Activated CD4-positive, alpha-beta T cell treated with anti-CD3 and anti-CD28 coated beads, Interleukin-2, amount 10 ng/mL, durations not matched to agents 24 days and 14 days (primary cell): ENCODE measurements at places on chromosomes 3 and 15.

- DNase-seq, result peak; percentile 20
Observed at GRCh38 chr15:93707751-93708150, 523.6 kb upstream of the MCTP2 start.

DNA sequence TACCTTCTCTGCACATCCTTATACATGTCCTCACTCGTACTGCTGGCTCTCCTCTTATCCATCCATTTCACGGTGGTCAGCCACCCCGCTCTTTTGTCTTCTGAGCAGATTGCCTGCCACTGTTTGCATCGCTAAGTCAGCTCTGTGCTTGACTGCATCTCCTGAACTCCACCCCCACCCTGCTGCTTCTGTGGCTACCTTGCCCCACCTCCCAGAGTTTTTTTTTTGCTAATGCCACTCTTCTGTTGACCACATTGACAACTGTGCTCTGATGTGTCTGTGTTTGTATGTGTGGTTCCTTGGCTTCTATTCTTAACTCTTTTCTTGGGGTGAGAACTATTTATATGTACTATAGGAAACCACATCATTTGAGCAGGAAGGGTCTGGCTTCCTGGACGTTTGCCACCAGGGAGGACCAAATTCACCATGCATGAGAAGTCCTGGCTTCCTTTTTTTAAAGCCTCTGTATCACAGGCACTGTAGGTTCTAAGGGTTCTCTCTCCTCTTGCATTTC is 12.8 kb upstream of the MTMR10 start:
- peak; percentile 68 for DNase-seq

DNA sequence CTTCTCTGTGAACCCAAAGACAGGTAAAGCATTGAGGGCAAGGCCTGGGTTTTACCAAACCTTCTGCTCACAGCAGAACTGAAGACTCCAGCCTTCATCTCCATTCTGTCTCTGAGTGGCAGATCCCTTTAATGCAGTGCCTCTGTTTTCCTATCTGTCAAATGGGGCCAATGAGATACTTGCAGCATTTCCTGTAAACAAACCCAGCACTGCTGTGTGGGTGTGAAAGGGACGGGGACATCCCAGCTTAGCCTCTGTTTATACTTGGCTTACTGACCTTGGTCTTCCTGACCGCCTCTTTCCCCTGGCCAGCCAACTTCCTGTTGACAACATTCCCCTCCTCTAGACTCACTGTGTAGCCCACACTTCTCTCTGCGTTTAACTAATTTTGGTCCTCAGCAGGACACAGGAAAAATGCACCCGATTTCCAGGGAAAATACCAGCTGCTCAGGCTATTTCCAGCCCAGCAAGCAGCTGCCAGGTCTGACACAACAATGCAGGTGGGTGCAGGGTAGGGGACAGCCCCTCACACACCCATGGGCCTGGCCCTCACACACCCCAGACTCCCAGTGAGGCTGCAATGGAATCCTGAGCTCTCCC is 105.9 kb upstream of the HERC1 start:
- peak; percentile 77 for DNase-seq

DNA sequence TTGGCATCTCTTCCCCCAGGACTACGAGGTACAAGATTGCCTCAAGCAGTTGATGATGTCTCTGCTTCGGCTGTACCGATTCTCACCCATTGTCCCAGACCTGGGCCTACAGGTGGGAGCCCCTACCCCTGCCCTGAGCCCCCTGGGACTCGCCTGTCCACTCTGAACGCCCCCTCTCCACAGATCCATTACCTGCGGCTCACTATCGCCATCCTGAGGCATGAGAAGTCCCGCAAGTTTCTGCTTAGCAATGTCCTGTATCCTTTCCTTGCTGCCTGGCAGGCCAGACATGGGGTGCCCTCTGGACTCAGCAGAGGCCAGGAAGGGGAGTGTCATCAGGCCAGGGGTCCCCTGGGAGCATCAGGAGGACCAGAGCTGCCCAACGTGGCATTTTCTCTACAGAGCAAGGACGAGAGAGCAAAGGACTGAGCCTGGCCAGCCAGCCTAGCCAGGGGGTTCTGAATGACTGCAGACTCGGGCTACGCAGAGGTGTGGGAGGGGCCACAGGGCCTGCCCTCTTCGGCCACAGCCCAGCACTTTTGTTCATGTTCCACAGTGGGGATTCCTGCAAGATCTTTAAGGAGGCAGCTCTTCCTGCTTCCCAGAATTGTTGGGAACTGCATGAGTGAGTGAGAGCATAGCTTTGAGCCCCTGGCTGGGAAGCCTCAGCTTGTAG is 11.2 kb downstream of the RNF123 start:
- no peak for DNase-seq

GRCh38 chr3:58804914-58805313 is 138.3 kb upstream of the FAM3D start:
- no peak for DNase-seq

- DNase-seq, result no peak
Observed at GRCh38 chr15:61467823-61468222, 238.7 kb upstream of the RORA start.

DNA sequence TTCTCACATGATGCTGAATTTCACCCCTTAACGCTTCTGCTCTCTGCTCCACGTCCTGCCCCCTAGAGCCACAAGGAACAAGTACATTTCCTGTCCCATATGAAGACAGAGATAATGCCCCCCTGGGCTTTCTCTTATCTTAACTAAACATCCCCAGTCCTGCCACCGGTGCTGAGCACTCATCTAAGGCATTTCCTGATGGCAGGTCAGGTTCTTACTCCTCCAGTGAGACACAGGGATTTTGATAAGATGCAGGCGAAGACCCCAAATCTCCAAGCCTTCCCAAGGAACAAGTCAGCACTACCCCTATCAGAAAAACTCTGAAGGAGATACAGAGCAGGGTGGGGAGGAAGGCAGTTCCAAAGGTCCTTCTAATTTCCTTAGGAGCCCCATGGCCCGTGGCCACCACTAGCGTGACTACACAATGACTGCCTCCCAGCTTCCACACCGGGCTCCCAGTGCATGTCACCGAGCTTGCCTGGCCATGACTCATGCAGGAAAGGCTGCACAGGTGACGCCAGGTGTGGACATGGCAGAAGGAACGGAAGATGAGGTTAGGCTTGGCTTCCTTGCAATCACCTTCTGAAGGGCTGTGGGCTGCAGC is 152.9 kb downstream of the XXYLT1 start:
- DNase-seq, result no peak

- DNase-seq, result no peak
Observed at GRCh38 chr3:115651087-115651486, 27.8 kb downstream of the GAP43 start.
